Glomerular endothelial cell (primary cell): ENCODE measurements at places on chromosomes 5 and 9.

- no peak for DNase-seq
Measured at GRCh38 chr5:41083306-41083705, 12.2 kb upstream of the MROH2B start.

DNA sequence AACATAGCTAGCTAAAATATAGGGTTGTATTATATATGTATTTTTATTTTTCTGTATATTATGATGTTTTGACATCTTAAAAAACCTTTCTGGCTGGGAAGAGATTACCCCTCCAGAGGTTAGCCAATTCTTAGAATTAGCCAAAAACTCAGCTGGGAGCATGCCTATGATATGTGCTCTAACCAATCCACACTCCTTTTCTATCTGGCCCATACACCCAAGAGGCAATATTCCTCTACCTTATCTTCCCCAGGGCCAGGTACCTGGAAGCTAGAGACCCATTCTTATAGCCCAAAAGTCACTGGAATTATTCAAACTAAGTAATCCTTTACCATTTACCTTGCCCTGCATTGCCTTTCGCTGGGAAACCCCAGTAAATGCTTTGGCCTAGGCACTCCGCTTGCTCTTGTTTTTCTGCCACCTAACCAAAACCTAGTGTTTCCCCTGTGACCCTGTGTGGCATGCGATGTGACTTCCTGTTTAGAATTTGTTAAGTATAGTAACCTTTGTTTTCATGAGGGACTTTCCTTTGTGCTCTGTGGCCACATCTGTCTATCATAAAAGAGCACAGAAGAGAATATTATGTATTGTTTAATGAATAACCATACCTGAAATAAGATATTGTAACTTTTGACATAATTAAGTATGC lies 37.4 kb downstream of the CSNK1G3 start:
- DNase-seq: no peak

GRCh38 chr9:89478821-89479668 lies 18.9 kb downstream of the SEMA4D start:
- no peak for DNase-seq

GRCh38 chr9:100426189-100426529 lies 784 bp upstream of the MSANTD3 start:
- no peak for DNase-seq

DNA sequence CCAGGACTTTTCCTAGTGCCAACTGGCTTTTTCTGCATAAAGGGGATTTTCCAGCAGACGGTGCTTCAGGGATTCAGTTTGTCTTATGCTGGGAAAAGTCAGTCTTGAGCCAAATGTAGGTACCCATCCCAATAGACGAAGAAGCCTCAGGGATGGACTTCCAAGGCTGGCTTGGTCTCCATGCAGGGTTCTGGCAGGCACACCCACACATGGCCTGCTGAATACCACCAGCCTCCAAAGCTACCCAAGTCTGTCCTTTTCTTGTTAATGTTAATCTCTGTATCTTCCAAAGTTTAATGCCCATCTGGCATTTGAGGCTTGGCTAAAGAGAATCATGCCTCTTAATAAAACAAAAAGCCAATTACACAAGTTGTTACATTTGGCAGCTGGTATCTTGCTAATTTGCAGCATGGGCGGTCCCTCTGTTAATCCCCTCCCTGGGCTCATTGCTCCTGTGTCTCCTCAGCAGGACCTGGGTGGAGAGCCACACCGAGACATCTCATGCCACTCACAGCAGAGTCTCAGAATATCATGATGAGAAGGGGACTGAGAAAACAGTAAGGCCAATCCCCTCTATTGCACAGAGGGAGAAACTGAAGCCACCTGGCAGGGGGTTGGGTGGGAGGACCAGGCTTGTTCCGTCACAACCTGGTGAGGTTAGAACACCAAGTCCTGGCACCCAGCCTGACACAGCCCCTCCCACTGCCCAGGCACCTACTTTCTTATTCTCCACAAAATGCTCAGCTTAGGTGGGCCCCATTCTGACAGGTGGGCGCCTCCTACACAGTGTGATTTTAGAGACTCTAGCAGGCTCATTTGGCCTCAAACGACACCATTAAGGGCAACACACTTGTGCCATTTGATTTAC lies 243.2 kb downstream of the FSTL4 start:
- DNase-seq: no peak

GRCh38 chr9:14293801-14294200 lies 20.1 kb downstream of the NFIB start:
- no peak for DNase-seq

DNA sequence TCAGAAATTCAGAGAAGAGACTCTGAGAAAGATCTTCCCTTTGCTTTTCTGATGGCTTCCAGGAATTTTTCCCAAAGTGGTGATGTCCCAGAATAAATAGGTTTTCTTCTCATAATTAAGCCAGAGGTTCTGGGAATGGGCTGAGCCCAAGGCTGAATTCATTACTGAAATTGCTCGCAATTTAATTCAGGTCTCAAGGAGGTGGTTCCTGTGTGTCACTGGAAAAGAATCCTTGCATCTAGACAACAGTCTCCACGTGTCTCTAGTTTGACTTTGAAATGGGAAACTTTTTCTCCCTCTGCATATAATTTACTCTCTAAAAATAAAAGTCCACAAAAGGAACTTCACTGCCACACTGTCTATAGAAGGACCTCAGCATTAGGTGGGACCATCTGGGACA lies 27.8 kb upstream of the STX17 start:
- no peak for DNase-seq

- no peak for DNase-seq
Measured at GRCh38 chr5:72956324-72957140, 691 bp downstream of the FCHO2 start.

- DNase-seq: no peak
Measured at GRCh38 chr9:7132605-7133004, 374.8 kb downstream of the KDM4C start.

DNA sequence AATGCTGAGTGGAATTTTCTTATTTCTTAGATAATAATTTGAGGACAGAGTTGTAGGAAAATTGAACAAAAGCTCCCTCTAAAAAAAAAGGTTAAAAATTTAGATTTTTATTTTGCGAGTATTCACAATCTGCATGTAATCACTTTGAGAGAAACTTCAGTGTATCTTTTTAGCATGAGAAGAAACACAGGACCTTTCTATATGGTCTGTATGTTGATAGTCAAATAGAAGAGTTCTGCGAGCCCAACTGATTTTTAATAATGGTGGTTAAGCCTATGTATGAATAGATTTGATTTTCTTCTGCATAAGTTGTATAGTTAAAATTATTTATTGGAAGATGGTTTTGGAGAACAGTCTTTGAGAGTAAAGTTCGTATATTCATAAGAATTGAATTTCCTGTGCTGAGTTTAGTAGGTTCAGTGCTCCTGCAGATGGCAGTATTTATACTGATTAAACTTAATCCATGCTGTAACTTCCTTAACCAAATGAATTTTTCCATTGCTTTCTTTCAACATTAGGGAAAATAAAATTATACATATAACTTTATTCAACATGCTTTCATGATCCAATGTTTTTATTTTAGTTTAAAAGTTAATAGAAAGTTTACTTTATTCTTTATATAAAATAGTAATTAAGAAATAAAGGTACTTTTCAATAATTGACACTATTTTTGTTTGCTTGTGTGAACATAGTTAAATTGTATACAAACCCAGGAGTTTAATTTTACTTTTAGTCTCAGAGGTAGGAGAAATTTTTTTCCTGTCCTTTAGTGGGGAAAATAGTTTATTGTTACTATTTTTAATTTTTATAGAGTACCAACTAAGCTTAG lies 19.6 kb downstream of the TCERG1 start:
- DNase-seq: no peak

GRCh38 chr9:94767331-94768072 lies 41.0 kb downstream of the AOPEP start:
- DNase-seq: no peak

DNA sequence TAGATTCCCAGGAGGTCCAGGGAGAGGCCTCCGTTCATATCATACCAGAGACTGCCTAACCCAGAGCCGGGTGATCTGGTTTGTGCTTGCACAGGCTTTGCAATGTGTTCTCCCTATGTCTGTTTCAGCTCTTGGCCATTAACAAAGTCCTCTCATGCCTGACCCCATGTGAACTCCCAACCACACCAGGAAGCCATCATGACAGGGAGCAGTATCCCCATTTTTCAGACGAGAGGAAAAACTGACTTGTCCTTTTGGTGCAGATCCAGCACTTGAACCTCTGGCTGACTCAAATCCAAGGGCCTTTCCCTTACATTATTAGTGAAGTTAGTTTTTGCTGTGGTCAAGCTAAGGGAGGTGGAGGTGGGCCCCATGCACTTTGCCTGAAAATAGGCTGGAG lies 58.4 kb downstream of the TEX10 start:
- DNase-seq: no peak

DNA sequence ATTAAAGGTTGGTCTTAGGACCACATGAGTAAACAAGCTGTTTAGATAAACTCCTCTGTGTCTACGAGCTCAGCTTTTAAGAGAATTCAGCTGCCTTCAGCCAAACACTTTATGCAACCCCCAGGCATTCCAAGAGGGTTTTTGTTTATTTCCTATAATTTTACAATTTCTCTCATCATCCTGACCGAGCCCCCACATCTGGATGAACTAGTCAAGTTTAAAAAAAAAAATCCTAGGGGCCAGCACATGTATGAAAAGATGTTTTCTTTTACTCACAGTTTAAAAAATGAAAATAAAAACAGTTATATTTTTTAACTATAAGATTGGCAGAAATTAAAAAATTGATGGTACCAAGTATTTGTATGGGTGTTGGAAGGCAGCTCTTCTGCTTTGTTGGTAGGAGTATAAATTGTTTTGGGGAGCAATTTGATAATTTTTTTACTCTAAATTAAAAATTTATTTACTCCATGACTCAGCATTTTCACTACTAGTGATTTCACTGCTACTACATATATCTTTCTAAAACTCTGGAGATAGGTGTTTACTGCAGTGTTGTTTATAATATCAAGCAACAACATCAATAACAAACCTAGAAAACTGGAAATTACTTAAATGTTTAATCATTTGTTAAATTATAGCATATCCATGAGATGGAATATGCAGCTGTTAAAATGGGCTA lies 18.1 kb downstream of the YTHDC2 start:
- no peak for DNase-seq

DNA sequence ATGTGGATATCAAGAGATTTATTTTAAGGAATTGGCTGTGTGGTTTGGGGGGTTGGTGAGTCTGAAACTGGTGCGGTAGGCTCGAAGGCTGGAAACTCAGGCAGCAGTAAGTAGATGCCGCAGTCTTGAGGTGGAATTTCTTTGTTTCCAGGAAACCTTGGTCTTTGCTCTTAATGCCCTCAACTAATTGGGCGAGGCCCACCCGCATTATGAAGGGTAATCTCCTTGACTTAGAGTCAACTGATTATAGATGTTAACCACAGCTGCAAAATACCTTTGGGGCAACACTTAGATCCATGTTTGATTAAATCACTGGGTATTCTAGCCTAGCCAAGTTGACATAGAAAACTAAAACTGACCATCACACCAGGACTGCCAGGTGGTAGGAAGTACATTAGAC lies 83.8 kb downstream of the ANKRD33B start:
- no peak for DNase-seq

GRCh38 chr9:68777070-68777763 lies 72.2 kb downstream of the PIP5K1B start:
- DNase-seq: no peak
